ENCODE measurements at places on chromosomes 12 and 14.

DNA sequence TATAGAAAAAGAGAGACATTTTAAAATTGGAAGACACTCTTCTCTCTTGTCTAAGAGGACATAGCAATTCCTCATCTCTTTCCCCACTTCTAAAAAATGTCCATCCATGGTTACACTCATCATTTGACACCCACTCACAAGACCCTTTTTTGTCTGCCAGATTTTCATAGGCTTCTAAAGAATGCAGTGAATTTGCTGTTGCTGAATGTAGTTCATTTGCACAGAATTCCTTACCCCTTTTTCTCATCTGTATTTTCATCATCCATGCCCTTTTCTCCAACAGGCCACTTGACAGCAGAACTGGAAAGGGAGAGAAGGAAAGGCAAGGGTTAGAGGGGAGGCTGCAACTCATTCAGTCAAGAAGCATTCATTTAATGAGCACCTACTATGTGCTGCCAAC, 128.0 kb downstream of the NUAK1 start:
- DNase-seq = no peak

- DNase-seq = no peak
Measured at GRCh38 chr12:101696251-101697196, 916 bp upstream of the CHPT1 start.

GRCh38 chr12:117412465-117413188, 51.2 kb upstream of the NOS1 start:
- DNase-seq = no peak

GRCh38 chr14:44029933-44030332, 477.1 kb downstream of the FSCB start:
- DNase-seq = no peak

Measured in GDM1 (cell line).